PC-9 (cell line): ENCODE measurements at places on chromosomes 3 and 15.

DNA sequence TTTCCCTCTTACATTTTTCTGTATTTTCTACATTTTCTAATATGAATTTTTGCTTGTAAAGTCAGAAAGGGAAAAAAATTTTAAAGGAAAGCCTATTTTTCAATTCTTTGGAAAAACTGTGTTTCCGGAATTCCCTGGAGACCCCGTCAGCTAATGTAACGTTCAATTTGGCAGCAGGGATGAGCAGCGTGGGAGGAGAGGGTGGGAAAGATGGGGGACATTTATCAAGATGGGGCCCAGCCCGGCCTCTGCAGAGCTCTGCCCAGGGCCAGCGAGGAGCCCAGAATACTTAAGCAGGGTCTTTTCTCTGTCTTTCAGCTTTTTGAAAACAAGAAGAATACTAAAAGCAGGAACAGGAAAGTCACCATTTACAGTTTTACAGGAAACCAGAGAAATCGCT, 129.0 kb downstream of the LRRK1 start:
- no peak for DNase-seq

DNA sequence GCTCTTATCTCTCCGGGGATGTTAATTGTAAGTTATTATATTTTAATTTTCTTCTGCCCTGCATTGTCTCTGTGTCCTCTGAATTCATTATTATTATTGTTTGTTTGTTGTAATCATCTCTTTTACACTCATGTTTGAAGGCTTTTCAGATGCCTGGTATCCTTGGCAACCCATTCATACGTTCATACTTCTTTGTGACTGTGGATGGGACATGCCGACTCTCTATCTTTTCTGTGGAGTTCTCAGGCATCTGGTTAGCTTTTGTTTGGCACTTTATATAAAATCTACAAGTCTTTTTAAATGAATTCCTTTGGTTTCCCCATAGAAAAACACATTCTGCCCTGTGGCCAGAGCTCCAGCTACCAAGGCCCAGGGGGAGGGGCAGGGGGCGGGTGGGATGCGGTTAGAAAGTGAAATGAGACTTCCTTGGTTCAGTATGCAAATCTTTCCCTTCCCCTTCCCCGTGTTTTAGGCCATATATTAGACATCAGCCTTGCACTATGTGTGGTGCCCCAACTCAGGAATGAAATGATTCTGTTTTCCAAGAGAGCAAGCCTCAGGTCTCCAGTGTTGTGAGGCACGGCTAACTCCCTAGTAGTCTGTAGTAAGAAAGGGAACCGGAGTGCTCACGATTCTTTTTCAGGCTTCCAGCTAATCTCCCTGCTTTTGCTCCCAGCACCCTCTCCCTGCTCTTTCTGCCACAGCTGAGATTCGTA, 79.2 kb downstream of the SST start:
- no peak for DNase-seq

GRCh38 chr3:17765819-17766472, 23.5 kb upstream of the TBC1D5 start:
- no peak for DNase-seq

GRCh38 chr3:42751609-42752008, 21.4 kb downstream of the CCDC13 start:
- DNase-seq: no peak

DNA sequence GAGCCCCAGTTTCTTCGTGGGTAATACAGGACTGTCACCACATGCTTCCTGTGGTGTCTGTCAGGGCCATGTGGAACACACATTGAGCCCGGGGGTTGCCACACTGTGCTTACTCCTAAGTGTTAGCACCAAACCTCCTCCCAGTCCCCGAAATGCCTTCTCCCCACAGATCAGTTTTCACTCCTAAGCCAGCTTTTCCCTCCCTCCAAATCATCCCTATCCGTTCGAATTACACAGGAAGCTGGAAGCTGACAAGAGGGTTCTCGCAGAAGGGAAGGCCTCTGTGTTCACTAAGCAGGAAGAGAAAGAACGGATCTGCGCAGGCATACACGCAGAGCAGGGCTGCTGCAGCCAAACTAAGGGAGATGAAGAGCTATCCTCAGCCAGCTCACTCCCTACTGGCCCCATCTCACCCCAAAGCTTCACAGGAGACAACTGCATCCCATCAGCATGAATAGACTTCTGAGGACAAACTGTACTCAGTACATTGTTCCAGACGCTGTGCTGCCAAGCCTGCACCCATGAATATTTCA, 32.3 kb downstream of the XXYLT1 start:
- no peak for DNase-seq

DNA sequence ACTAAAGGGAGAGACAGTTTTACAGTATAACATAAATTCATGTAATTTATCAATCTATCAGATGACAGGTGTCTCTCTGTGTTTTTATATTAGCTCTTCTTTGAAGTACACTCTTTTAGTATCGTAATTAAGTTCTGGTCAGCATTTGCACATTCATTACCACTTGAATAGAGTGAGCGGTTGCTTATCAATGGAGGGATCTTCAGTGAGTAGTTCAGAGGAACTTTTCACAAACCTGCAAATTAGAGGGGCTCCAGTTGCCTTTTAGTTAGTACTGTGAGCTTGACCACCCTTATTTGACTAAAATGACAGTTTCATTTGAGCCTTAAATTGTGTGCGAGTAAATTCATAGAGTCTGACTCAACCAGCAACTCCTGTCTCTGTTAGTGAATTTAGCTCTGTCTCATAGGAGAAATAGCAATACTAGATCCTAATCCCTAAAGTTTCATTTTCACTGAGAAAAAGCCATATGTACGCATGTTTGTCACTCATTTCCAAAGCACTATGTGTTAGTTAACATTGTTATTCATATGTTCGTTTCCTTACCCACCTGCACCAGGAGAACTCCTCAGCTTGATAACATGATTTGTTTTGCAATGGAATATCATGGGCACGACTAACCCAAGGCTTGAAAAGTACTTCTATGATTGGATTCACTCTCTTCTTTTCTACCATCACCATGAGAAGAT, 57.5 kb upstream of the ZBED2 start:
- DNase-seq: no peak

- DNase-seq: no peak
Measured at GRCh38 chr15:65423150-65423975, 616 bp upstream of the IGDCC4 start.
